GM06990 (cell line): ENCODE measurements at places on chromosomes 7 and 10.
A peak's percentile ranks its signal among the peaks of the same experiment; 100 is the strongest.

- DNase-seq = no peak
These were observed 61.6 kb upstream of the DYNC1I1 start for GRCh38 chr7:95710711-95711110.

GRCh38 chr10:23047201-23048050 is 48.0 kb upstream of the MSRB2 start:
- DNase-seq = no peak

GRCh38 chr7:123460616-123461015 is 73.8 kb downstream of the IQUB start:
- no peak for DNase-seq

- DNase-seq = no peak
These were observed 493.0 kb downstream of the KCNMA1 start for GRCh38 chr10:77144656-77145055.

GRCh38 chr7:105101864-105102263 is 87.9 kb downstream of the KMT2E start:
- DNase-seq = no peak

DNA sequence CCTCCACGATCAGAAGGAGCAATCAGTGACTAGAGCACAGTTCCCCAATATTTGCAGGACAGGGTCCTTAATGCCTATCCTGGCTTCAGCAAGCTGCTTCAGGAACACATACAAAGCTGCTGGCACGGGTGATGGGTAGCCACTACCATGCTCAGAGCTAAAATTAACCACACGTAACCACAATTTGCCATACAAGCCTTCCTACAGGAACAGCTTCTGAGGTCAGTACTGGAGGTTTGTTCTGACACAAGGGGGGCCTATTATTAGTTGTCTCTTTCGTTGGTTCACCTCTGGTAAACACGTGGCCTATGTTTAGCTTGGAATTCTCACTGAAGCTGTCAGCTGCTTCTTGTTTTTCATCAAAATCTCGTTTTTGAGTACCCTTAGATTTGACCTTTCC is 41.1 kb downstream of the ZNF248 start:
- no peak for DNase-seq

GRCh38 chr10:29751240-29751639 is 116.5 kb upstream of the SVIL start:
- no peak for DNase-seq

DNA sequence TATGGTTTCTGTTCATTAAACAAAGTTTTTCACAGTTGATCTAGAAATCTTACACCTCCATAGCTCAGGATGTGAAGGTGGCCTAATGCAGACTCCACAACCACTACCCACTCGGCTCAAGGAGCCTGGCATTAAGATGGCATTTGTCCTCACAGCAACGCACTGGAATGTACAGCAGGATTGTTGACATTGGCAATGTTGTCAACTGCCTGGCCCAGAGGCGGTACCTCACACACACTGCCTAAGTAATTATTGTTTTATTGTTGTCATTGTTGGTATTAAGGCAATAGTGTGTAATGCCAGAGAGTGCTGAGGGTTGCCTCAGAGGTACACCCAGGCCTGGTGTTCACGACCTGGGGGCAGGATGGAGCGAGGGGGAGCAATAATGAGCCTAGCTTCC is 38.3 kb downstream of the LRRC18 start:
- no peak for DNase-seq

GRCh38 chr10:101568054-101568745 is 19.9 kb downstream of the POLL start:
- DNase-seq = no peak

DNA sequence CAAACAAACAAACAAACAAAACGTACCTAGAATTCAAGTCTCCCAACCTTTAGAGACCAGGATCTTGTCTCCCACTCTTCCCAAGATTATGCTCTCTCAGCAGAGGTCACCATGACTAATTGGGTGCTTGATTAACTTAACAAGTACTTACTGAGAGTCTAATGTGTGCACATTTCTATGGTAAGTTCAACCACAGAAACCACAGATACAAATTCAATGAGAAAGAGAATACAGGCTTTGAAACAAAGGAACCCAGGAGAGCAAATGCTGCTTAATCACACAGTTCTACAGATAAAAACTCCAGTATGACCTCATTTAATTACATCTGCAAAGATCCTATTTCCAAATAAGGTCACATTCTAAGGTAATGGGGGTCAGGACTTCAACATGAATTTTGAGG is 142.8 kb downstream of the DNAJC1 start:
- peak; percentile 13 for DNase-seq

DNA sequence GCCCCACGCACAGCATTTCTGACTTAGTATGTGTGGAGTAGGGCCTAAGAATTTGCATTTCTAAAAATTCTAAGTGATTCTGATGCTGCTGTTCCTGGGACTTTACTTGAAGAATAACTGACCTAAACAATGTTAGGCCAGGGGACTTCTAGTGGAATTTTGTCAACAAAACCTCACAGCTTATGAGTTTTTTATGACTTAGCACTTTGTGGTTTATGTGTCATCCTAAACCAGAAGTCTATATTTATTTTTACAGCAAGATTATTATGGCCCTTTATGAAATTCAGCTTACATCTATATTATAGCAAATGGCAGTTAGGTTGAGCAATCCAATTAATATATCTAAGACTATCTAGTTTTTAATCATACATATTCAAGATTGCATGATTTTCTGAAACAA is 24.6 kb upstream of the BET1 start:
- no peak for DNase-seq

GRCh38 chr7:14821757-14822480 is 80.6 kb downstream of the DGKB start:
- DNase-seq = no peak

DNA sequence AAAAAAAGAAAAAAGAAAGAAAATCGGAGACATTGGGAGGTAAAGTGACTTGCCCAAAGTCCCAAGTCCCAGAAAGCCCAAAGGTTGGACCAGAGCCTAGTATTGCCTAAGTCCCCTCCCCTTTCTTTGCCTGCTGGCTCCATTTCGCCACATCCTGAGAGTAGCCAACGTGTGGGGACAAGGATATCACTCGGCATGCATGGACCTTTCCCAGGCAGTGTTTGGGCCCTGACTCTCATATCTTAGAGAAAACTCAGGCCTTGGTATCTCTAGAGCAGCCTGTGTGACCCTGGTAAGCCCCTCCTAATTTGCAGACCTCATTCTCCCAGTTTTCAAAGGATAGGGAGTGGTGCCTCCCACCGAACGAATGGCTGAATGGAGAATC is 294.2 kb upstream of the ZMIZ1 start:
- no peak for DNase-seq

GRCh38 chr7:36943591-36944435 is 219.5 kb upstream of the AOAH start:
- peak; percentile 25 for DNase-seq

GRCh38 chr7:112025556-112025955 is 180.6 kb downstream of the DOCK4 start:
- no peak for DNase-seq

DNA sequence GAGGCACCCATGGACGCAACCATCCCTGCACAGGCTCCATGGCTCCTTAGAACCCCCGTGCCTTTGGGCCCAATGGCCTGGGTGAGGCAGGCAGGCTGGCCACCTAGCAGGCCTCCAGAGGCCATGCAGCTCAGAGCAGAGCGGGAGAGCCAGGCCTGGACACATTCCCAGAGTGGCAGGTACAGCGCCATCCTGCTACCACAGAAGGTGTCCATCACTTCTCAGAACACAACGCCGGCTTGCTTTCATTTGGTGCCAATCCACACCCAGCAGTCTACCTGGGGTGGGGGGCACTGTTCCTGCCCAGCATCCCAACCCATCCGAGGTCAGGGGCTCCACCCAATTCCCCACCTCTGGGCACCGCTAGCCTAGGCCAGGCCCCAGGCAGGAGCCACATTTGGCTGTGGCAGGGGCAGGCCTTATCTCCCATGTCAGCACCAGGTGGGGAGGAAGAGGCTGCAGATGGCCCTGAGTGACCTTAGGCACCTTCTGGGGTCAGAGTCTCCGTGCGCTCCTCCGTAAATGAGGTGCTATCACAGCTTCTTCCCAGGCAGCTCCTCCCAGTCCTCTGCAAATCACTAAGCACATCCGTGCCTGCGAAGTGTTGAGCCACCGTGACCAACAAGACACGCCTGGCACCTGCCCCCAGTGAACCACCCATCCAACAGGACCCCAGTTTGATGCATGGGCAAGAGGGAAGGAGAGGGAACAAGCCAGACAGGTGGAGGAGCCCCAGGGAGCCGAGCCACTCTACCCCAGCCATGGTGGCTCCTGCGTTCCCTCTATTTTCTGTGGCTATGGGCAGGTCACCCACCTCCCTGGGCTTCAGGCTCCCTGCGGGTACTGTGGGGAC is 14.2 kb downstream of the KCNH2 start:
- no peak for DNase-seq

GRCh38 chr10:62618054-62618453 is 186.5 kb upstream of the ADO start:
- DNase-seq = no peak

DNA sequence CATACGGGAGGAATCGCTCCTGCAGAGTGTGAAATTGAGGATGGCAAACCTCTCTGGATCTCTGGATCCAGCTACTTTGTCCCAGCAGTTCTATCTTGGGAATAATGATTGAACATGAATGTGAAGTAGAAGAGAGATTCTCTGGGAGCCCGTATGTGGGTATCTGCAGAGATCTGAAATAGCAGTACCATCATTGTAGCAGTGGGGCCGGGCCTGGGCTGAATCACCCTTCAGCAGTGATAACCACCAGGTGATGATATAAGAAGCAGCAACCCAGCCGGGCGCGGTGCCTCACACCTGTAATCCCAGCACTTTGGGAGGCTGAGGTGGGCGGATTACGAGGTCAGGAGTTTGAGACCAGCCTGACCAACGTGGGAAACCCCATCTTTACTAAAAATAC is 51.9 kb downstream of the SKIDA1 start:
- DNase-seq = no peak

DNA sequence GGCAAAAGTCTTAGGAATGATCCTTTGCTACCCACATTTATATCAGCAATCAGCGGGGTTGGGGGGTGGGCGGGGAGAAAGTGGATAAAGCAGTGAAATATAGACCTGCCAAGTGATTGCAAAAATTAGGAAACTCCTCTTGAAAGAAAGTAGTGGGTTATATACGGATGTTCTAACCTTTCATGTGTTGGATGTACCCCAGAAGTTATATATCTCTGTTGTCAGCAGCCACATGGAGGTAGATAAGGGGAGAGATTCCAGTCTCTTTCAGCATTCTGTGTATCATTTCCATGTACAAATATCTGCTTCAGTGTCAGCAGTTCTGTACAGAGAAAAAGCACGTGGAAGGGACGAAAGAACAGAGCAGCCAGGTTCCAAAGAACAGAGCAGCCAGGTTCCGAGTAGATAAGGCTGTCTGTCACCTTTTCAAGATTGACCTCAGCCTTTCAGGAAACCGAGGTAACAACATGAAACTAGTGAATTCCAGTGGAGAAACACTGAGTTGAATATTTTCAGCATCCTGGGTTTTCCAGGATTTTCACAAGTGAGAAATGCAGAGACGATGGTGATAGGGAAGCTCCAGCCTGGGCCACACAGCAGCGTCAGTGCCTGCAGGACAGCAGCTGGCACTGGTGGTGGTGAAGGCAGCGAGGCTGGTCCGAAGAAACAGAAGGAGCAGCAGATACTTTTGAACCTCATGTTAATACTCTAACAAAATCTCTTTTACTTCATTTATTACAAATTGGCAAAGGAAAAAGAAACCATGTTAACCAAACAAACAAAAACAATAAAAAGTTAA is 212.3 kb downstream of the C7orf25 start:
- DNase-seq = no peak

- DNase-seq = peak; percentile 36
These were observed 83.8 kb upstream of the GPR26 start for GRCh38 chr10:123582084-123582989.

GRCh38 chr7:2105917-2106316 is 126.8 kb downstream of the MAD1L1 start:
- DNase-seq = no peak

GRCh38 chr10:15254808-15255648 is 86.5 kb upstream of the NMT2 start:
- no peak for DNase-seq

DNA sequence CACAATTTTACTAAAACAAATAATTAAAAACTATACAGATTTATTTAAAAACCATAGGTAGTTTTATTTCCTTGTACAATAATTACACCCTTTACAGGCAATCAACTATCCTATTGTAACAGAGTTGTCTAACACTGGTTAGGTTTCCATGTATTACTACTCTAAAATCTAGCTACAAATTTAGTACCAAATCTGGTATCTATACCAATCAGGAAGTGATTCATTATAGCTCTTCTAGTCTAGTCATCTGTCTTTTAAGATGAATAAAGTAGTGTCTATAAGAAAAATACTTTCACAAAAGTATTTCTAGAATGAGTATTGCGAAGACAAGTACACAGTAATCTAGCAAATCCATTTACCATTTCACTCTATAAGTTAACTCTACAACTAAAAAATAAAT is 16.9 kb downstream of the ZNF800 start:
- no peak for DNase-seq

DNA sequence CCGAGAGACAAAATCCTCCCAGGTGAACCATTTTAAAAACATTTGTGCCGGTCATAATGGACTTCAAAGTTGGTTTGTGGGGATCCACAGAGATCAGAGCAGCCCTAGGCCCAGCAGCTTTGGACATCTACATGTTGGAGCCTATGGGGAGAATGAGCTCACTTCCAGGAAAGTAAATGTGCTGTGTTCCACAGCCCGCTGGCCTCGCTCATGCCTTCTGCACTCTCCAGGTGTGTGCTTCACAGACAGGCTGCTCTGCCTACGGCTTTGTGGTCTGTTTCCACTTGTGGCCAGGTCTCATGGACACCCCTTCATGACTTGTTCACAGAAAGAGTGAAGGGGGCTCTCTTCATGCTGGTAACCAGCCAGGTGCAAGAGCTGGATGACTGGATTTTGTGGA is 141.6 kb downstream of the ADARB2 start:
- DNase-seq = no peak

DNA sequence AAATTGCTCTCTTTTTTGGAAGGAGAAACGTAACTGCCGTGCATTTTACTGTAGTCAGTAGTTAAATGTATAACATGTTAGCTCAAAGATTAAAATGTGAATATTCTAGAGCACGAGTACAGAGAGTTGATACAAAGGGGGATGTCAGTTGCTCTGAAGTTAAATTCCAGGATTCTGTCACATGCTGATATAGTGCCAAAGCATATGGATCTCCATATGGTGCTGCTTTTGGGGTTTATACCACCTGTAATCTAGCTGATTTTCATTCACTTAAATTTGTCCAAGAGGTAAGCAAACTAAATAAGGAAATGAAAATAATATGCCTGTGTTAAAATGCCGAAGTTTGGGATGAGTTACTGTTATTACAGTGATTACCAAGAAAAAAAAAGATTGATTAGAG is 298.6 kb downstream of the EXOC4 start:
- DNase-seq = no peak

GRCh38 chr10:131811630-131812403 is 89.0 kb upstream of the PPP2R2D start:
- DNase-seq = no peak

DNA sequence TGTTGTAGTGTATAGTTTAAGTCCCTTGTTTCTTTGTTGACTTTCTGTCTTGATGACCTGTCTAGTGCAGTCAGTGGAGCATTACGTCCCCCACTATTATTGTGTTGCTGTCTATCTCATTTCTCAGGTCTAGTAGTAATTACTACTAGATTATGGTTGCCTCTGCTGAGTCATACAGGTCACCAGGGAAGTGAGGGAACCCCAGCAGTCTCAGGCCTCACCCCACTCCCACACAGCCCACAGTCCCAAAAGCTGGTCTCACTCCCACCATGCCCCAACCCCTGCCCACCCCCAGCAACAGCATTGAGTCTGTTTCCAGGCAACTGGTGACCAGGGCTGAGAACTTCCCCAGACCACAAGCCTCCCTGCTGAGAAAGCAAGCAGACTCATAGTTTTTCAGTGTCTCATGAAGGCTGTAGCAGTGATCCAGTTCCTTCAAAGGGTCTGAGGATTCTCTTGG is 88.0 kb downstream of the PLXDC2 start:
- DNase-seq = no peak
